Lung (tissue), 17 donors: ENCODE measurements at places on chromosomes 2 and 18.

DNA sequence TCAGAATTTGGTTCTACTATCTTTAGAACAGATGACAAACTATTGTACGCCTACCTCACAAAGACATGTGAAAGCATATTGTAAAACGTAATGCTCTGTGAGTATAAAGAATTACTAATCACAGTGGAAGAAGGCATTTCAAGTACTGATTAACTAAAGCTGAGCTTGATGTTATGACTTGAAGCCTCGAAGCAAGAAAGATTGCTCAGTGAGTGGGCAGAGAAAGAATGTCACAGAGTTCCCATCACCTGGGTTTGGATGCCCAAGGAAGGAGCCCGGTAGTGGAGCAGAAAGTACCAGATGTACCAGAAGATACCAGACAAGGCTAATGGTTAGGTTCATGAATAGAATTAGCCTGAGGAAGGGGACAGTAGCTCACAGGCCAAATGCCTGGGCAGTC lies 39.5 kb upstream of the FAM110C start:
- no peaks in the 10 kb centered on the region for H3K4me1 ChIP-seq
- no peak overlapping the region for H3K4me3 ChIP-seq
- no peak overlapping the region for H3K27ac ChIP-seq
- H3K27me3 ChIP-seq, result no peaks in the 10 kb centered on the region
- no peaks in the 10 kb centered on the region for H3K36me3 ChIP-seq

DNA sequence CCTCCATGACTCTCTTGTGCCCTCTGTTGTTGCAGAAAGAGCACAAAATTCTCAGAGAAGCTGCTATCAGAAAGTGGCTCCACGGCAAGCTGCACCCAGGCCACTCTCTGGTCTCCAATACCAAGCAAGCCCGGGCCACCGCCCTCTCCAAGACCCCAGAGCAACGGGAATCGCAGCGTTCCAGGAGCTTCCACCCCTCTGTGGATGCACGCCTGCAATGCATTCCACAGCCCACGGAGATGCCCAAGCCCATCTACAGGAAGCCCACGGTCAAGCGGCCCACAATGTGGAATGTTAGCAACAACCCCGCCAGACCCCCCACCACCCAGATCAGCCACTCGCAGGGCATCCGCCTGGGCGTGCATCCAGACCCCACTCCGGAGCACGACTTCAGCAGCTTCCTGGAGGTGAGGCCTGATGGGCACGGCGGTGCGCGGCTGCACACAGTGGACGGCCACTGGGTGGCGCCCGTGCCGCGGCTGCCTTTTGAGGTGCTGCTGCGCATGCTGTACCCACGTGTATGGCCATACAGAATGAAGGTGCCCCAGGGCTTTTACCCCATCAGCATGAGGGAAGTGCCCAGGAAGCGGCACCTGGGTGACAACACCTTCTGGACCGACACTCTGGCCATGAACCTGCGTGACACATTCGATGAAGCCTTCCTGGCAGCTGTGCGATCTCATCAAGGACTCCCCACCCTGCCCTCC lies 6.3 kb downstream of the ANKRD53 start:
- DNase-seq, result peak; percentile 39
- no peaks in the 10 kb centered on the region for H3K4me1 ChIP-seq
- no peak overlapping the region for H3K27ac ChIP-seq
- H3K4me3 ChIP-seq, result no peak overlapping the region

- H3K4me3 ChIP-seq, result no peak overlapping the region
- peaks cover 12% of the 10 kb centered on the region for H3K36me3 ChIP-seq
- peak overlapping the region; percentile 18 for H3K27ac ChIP-seq
- H3K4me1 ChIP-seq, result peaks cover 15% of the 10 kb centered on the region
Measured at GRCh38 chr2:159154366-159154765, 132.1 kb downstream of the WDSUB1 start.

DNA sequence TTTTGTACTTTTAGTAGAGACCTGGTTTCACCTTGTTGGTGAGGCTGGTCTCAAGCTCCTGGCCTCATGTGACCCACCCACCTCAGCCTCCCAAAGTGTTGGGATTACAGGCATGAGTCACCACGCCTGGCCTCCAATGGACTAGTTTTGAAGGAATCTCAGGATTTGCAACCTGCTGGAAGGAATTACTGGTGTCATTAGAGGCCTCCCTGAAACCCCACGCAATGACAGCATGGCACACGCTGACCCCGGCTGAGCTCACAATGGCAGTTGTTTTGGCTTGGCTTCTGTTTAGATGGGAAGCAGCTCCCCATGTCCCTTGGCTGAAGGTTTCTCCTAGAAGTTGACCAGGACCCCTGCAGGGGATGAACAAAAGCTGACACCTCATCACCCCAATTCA lies 23.1 kb upstream of the COPS8 start:
- peaks cover 19% of the 10 kb centered on the region for H3K4me1 ChIP-seq
- no peaks in the 10 kb centered on the region for H3K27me3 ChIP-seq
- no peak for DNase-seq

- no peak for DNase-seq
- no peak overlapping the region for H3K27ac ChIP-seq
- no peaks in the 10 kb centered on the region for H3K27me3 ChIP-seq
- H3K4me3 ChIP-seq, result no peak overlapping the region
- peaks cover 3% of the 10 kb centered on the region for H3K4me1 ChIP-seq
- H3K36me3 ChIP-seq, result no peaks in the 10 kb centered on the region
Measured at GRCh38 chr18:61575419-61575818, 242.2 kb downstream of the CDH20 start.

DNA sequence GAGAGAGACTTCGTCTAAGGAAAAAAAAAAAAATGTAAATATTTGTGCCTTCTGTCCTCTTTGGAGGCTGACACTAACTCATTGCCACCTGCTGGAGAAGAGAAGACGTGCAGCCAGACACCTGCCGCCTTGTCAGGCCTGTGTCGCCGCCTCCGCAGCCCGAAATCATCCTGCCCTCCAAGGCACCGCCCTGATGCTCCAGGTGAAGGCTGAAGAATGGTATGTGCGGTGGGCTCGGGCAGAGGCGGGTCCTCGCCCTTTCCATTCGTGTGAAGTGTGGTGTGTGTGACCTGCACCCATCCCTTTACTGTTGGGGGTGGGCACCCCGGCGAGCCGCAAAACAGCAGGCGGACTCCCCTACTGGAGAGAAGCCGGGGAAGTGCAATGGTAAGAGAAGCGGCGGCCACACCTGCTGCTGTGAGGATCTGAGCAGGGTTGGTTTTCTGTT lies 60.4 kb downstream of the FAM161A start:
- DNase-seq, result peak; percentile 43
- H3K27ac ChIP-seq, result no peak overlapping the region
- H3K36me3 ChIP-seq, result no peaks in the 10 kb centered on the region
- no peak overlapping the region for H3K4me3 ChIP-seq
- no peaks in the 10 kb centered on the region for H3K4me1 ChIP-seq
- peaks cover 3% of the 10 kb centered on the region for H3K27me3 ChIP-seq

- H3K36me3 ChIP-seq, result no peaks in the 10 kb centered on the region
- H3K4me3 ChIP-seq, result no peak overlapping the region
- no peak overlapping the region for H3K27ac ChIP-seq
- no peaks in the 10 kb centered on the region for H3K4me1 ChIP-seq
- H3K27me3 ChIP-seq, result no peaks in the 10 kb centered on the region
Measured at GRCh38 chr2:167861574-167862193, 385.7 kb downstream of the STK39 start.

- no peak overlapping the region for H3K4me3 ChIP-seq
- no peaks in the 10 kb centered on the region for H3K36me3 ChIP-seq
- H3K27me3 ChIP-seq, result no peaks in the 10 kb centered on the region
- H3K27ac ChIP-seq, result no peak overlapping the region
- no peak for DNase-seq
Measured at GRCh38 chr2:57760381-57760801, 286.2 kb upstream of the VRK2 start.
